ENCODE measurements at places on chromosomes 11 and 22. TPM values are rescaled to one million over a fixed set of nuclear protein-coding genes. Genes with fewer than 3 reads are reported as not detected.
A peak's percentile ranks its signal among the peaks of the same experiment; 100 is the strongest.

DNA sequence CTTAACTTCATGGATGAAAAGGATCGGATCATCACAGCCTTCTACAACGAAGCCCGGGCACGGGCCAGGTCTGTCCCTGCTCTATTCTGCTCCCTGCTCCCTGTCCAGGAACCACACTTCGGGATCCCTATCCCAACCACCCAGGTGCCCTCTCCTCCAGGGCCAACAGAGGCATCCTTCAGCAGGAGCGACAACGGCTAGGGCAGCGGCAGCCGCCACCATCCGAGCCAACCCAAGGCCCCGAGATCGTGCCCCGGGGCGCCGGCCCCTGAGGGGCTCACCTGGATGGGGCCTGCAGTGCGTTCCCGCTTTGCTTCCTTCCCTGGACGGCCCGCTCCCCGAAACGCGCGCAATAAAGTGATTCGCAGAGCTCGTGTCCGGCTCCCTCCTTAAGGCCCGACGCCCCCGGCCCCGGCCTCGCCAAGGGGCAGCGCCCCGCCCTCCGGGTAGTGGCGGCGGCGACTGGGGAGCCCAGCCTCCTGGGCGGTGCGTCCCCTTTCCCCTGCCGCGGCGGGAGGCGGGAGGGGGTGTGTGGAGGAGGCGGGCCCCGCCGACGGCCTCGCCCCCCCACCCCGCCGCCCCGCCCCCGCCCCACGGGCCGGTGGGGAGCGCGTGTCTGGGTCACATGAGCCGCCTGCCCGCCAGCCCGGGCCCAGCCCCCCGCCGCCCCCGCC lies at the start of gene VEGFB:
TSS of gene VEGFB (plus strand) at position 672 of the 674 bp plus-strand sequence. CDS start 250 bp downstream, outside the sequence.
- H3K27ac ChIP-seq: peak within 1 kb of the TSS; percentile 73
- peak within 1 kb of the TSS; percentile 81 for H3K4me3 ChIP-seq
- peak; percentile 80 for DNase-seq
- peaks cover 43% of the 10 kb centered on the region for H3K4me1 ChIP-seq
- H3K27me3 ChIP-seq: no peaks in the 10 kb centered on the region

GRCh38 chr22:28247136-28247535 lies 328.1 kb upstream of the PITPNB start:
- H3K27me3 ChIP-seq: peaks cover 25% of the 10 kb centered on the region
- no peak for DNase-seq
- no peaks in the 10 kb centered on the region for H3K36me3 ChIP-seq
- H3K4me3 ChIP-seq: no peak overlapping the region
- no peak overlapping the region for H3K27ac ChIP-seq

- H3K36me3 ChIP-seq: no peaks in the 10 kb centered on the region
- no peaks in the 10 kb centered on the region for H3K4me1 ChIP-seq
- H3K4me3 ChIP-seq: no peak overlapping the region
- peaks cover 40% of the 10 kb centered on the region for H3K27me3 ChIP-seq
Observed at GRCh38 chr11:70826541-70827335, 425.6 kb downstream of the SHANK2 start.

GRCh38 chr11:65188486-65188885 lies 6.8 kb downstream of the CAPN1 start:
- no peak for DNase-seq
- no peaks in the 10 kb centered on the region for H3K27me3 ChIP-seq
- no peak overlapping the region for H3K4me3 ChIP-seq
- peaks cover 26% of the 10 kb centered on the region for H3K36me3 ChIP-seq

GRCh38 chr11:66126808-66127555 lies 56.9 kb downstream of the PACS1 start:
- H3K27me3 ChIP-seq: no peaks in the 10 kb centered on the region
- H3K4me1 ChIP-seq: peaks cover 65% of the 10 kb centered on the region
- peak overlapping the region; percentile 83 for H3K27ac ChIP-seq
- peak overlapping the region; percentile 40 for H3K4me3 ChIP-seq
- peaks cover 3% of the 10 kb centered on the region for H3K36me3 ChIP-seq

DNA sequence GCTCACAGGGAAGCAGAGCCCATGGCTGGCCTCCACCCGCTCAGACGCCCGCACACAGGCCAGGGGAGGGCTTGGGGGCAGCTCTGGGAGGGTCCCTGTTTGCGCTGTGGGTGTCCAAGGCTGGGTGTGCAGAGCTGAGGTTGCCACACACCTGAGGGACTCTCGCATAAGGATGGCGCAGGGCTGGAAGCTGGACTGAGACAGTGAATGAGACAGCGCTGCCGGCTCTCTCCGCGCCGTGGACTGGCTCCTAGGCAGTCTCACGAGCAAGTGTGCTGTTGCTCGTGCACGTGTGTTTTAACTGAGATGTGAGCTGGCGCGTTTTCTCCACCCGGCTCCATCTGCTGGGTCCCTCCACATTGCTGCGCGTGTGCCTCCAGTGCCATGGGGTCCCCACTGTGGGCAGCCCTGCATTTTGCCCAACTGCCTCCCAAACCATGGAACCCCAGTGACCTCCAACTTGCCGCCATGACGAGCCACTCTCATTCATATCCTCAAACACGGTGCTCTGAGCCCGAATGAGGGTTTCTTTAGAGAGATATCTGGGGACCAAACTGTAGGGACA lies 4.2 kb upstream of the BID start:
- peaks cover 59% of the 10 kb centered on the region for H3K4me1 ChIP-seq
- DNase-seq: no peak
- peaks cover 5% of the 10 kb centered on the region for H3K36me3 ChIP-seq
- H3K27me3 ChIP-seq: peaks cover 17% of the 10 kb centered on the region
- H3K4me3 ChIP-seq: peak overlapping the region; percentile 82

- H3K27ac ChIP-seq: no peak overlapping the region
- no peak for DNase-seq
- H3K4me3 ChIP-seq: no peak overlapping the region
- peaks cover 39% of the 10 kb centered on the region for H3K27me3 ChIP-seq
Observed at GRCh38 chr11:64003807-64004589, 17.8 kb downstream of the OTUB1 start.

GRCh38 chr22:17724678-17725499 lies 49.4 kb downstream of the BID start:
- peaks cover 8% of the 10 kb centered on the region for H3K36me3 ChIP-seq
- H3K4me1 ChIP-seq: peaks cover 11% of the 10 kb centered on the region
- no peaks in the 10 kb centered on the region for H3K27me3 ChIP-seq

DNA sequence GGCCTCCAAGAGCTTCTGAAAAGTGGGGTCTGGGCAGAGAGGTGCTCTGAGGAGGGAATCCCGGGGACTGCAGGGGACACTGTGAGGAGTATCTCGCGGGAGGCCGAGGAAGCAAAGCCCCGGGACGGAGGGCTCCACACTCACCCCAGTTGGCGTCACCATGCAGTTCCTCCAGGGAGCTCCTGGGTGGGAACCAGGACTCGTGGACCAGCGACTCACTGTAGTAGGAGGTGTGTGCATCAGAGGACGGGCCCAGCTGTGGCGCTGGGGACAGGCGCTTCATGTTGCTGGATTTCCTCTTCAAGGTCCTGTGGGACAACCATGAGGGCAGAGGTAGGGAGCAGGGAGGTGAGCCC lies 4.8 kb downstream of the SUN2 start:
- DNase-seq: no peak
- H3K4me1 ChIP-seq: peaks cover 56% of the 10 kb centered on the region
- H3K4me3 ChIP-seq: peak overlapping the region; percentile 92
- H3K36me3 ChIP-seq: peaks cover 76% of the 10 kb centered on the region
- no peaks in the 10 kb centered on the region for H3K27me3 ChIP-seq

Gene PANX3
- not detected for total RNA-seq

Gene MUC5AC
- total RNA-seq: not detected

Gene LDHAL6A
- not detected for total RNA-seq

Measured in activated CD8-positive, alpha-beta memory T cell treated with anti-CD3 and anti-CD28 coated beads, Interleukin-2, amount 10 ng/mL, durations not matched to agents 7 days and 5 days (primary cell).